B cell (primary cell): ENCODE measurements at places on chromosomes 11 and 22. TPM values are rescaled to one million over a fixed set of nuclear protein-coding genes. Genes with fewer than 3 reads are reported as not detected.

The CDK2AP2 gene
- 50.3 and 62.7 TPM in 2 replicates for total RNA-seq

The FXYD6 gene
- total RNA-seq, result not detected in 2 replicates

The ELF5 gene
- total RNA-seq, result not detected in 2 replicates

The CD3E gene
- total RNA-seq, result 1.0 and 1.9 TPM in 2 replicates

The MEI1 gene
- total RNA-seq, result 50.1 and 59.3 TPM in 2 replicates

The OR8G5 gene
- not detected in 2 replicates for total RNA-seq

DNA sequence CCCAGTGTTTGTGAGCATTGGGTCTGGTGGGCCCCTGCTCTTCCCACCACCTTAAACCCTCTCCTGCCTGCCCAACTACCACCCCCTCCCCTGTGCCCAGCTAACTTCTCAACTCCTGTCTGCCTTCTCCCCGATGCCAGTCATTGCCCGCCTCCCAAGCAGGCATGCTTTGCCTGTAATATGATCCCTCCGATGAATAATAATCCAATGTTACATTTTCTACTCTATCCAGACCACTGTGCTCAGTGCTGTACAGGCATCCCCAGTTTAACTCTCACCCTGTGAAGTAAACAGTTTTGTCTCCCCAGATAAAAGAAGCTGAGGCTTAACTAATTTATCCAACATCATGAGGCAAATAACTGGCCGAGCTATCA lies 35.5 kb upstream of the OLFML1 start:
- H3K36me3 ChIP-seq, result peaks cover 2% of the 10 kb centered on the region
- H3K27ac ChIP-seq, result no peak overlapping the region
- DNase-seq, result no peak
- no peaks in the 10 kb centered on the region for H3K27me3 ChIP-seq

GRCh38 chr11:97201743-97202612 lies 812.2 kb downstream of the JRKL start:
- H3K27ac ChIP-seq, result no peak overlapping the region
- H3K4me1 ChIP-seq, result no peaks in the 10 kb centered on the region
- no peaks in the 10 kb centered on the region for H3K27me3 ChIP-seq
- DNase-seq, result no peak
- no peaks in the 10 kb centered on the region for H3K36me3 ChIP-seq

- H3K27me3 ChIP-seq, result no peaks in the 10 kb centered on the region
- no peak overlapping the region for H3K27ac ChIP-seq
- no peaks in the 10 kb centered on the region for H3K36me3 ChIP-seq
- DNase-seq, result no peak
Measured at GRCh38 chr11:29119116-29119515, 897.7 kb downstream of the KCNA4 start.

- no peaks in the 10 kb centered on the region for H3K36me3 ChIP-seq
- H3K4me3 ChIP-seq, result no peak overlapping the region
- peak; percentile 73 for DNase-seq
- H3K4me1 ChIP-seq, result peaks cover 31% of the 10 kb centered on the region
Measured at GRCh38 chr22:29475550-29475949, 4.5 kb upstream of the NEFH start.

DNA sequence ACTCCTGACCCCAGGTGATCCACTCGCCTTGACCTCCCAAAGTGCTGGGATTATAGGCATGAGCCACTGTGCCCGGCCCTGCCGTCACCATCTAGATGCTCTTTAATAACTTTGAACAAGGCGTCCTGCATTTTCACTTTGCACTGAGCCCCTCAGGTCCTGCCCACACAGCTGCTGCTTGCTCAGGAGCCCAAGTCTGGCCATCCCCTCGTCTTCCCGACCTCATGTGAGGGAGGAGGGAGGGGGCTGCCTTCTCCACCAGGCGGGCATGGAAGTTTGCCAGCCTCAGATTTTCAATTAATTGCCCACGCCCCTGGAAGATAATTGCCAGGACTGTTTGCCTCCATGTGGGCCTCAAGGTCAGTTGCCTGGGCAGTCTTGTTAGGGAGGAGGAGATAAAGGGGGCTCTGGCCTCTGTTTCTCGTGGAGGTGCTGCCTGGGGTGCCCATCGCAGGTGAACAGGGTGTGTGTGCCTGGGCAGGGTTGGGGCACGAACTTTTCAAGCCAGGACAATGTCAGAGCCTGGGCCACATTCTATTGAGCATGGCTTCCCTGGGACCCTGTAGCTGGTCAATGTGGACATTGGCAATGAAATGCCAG lies 27.9 kb upstream of the MYEOV start:
- no peaks in the 10 kb centered on the region for H3K4me1 ChIP-seq
- DNase-seq, result no peak
- no peaks in the 10 kb centered on the region for H3K27me3 ChIP-seq
- no peak overlapping the region for H3K27ac ChIP-seq
- H3K4me3 ChIP-seq, result no peak overlapping the region
- no peaks in the 10 kb centered on the region for H3K36me3 ChIP-seq
